ENCODE measurements at places on chromosomes 13 and 19. TPM values are rescaled to one million over a fixed set of nuclear protein-coding genes. Genes with fewer than 3 reads are reported as not detected.

DNA sequence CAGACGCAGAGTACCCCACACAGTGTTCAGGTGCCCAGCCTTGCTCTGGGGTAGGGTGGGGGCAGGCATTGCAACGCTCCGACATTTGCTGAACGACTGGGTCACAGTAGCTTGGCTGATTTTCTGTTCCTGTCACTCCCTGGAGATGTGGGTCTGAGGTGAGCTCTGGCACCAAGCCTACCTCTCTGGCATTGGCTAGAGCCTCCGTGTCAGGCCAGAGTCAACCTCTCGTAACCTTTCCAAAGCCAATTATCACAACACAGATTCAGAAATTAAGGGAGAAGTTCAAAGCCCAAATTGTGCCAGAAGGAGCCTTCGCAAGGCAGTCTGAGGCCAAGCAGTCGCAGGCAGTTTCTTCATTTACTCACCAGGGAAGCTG is 117.2 kb downstream of the IRS2 start:
- H3K27ac ChIP-seq: no peak overlapping the region
- no peak overlapping the region for H3K4me3 ChIP-seq
- no peak for DNase-seq
- no peaks in the 10 kb centered on the region for H3K27me3 ChIP-seq
- no peaks in the 10 kb centered on the region for H3K4me1 ChIP-seq
- no peaks in the 10 kb centered on the region for H3K36me3 ChIP-seq

GRCh38 chr19:18847549-18848463 is 16.0 kb downstream of the UPF1 start:
- peaks cover 61% of the 10 kb centered on the region for H3K4me1 ChIP-seq
- H3K27me3 ChIP-seq: no peaks in the 10 kb centered on the region
- DNase-seq: no peak
- H3K36me3 ChIP-seq: peaks cover 43% of the 10 kb centered on the region
- no peak overlapping the region for H3K4me3 ChIP-seq
- H3K27ac ChIP-seq: no peak overlapping the region

DNA sequence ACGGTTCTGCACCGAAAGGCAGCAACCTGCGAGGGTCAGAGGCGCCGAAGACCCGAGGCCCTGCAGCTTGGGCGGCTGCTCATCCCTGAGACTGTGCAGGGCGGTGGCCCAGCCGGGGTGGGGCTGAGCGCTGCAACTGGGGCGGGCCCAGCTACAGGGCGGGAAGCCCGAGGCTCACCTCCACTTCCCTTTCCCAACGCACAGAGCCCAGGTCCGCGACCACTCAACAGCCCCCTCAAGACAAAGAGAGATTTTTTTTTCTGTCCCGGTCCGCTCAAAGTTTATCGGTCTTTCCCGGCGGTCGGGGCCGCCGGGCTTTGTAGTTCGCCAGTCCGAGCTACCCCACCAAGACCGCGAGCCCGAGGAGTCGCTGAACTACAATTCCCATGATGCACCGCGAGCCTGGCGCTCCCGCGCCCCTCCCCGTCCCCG is 573 bp downstream of the KATNAL1 start:
- peak overlapping the region; percentile 83 for H3K4me3 ChIP-seq
- no peaks in the 10 kb centered on the region for H3K36me3 ChIP-seq
- H3K27ac ChIP-seq: peak overlapping the region; percentile 79
- H3K27me3 ChIP-seq: no peaks in the 10 kb centered on the region
- DNase-seq: peak; percentile 82

DNA sequence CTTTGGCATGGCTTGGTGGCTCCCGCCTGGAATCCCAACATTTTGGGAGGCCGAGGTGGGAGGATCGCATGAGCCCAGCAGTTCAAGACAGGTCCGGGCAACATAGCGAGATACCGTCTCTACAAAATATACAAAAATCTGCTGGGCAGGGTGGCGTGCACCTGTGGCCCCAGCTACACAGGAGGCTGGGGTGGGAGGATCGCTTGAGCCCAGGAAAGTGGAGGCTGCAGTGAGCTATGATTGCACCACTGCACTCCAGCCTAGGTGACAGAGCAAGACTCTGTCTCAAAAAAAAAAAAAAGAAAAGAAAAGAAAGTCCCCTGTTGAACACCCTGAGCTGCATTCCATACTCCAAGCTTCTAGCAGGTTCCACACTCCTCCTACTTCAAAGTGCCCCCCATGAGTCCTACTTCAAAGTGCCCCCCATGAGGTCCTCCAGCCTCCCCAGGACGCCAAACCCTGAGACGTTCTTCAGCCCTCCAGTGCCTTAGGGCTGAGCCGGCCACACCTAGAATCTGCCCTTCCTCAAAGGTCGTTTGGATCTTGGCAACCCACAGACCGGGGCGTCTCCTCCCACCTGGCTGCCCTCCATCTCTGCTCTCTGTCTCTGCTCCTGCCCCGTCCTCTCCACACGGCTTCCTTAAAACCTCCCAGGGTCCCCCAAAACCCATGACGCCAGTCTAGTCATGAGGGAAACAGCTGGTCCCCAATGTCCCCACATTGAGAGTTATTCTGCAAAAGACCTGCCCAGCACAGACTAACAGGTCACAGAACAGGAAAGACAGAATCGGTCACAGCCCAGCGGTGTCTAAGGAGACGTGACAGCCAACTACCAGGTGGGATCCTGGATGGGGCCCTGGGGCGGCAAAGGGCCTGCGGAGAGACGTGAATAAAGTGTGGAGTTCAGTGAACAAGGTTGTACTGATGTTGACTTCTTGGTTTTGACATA is 4.8 kb downstream of the TJP3 start:
- no peaks in the 10 kb centered on the region for H3K36me3 ChIP-seq
- no peak overlapping the region for H3K4me3 ChIP-seq
- H3K4me1 ChIP-seq: no peaks in the 10 kb centered on the region

DNA sequence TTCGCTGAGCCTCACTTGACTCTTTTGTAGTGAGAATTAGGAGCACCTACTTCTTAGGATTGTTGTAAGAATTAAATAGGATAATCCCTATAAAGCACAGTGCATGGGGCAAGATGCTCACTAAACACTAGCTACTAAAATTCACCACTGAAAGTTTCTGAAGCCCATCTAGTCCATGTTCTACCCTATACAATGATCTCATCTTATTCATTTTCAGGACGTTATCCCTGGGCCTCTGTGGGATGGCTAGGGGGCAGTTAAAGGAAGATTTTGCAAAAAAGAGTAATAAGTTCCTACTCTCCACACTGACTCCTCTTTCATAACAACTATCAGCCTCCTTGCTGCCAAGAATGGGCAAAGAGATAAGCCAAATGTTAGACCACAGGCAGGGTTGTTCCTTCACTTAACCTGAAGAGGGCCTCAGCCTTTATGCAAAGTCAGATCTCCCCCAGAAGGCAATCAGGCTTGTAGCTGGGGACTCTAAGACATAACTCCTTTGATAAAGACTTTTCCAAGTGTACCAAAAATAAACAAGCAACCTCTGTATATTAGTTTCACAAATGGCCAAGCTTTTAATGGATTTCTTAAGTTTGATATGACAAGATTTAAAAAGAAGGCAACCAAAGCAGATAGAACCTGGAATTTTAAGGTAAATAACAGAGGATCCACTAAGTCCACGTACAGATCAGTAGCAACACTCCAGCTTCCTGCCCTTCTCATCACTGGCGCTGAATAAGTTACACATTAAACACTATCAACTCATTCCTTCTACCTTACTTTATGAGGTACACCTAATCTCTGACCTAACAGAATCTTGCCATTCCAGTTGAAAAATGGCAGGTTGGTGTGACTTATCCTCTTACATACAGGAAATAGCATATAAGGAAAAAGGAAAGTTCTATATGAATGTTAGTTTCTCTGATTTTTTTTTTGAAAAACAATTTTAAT is 44.4 kb downstream of the ELF1 start:
- peaks cover 8% of the 10 kb centered on the region for H3K36me3 ChIP-seq
- no peak overlapping the region for H3K4me3 ChIP-seq
- H3K4me1 ChIP-seq: peaks cover 30% of the 10 kb centered on the region
- H3K27ac ChIP-seq: peak overlapping the region; percentile 15
- DNase-seq: no peak
- H3K27me3 ChIP-seq: no peaks in the 10 kb centered on the region

DNA sequence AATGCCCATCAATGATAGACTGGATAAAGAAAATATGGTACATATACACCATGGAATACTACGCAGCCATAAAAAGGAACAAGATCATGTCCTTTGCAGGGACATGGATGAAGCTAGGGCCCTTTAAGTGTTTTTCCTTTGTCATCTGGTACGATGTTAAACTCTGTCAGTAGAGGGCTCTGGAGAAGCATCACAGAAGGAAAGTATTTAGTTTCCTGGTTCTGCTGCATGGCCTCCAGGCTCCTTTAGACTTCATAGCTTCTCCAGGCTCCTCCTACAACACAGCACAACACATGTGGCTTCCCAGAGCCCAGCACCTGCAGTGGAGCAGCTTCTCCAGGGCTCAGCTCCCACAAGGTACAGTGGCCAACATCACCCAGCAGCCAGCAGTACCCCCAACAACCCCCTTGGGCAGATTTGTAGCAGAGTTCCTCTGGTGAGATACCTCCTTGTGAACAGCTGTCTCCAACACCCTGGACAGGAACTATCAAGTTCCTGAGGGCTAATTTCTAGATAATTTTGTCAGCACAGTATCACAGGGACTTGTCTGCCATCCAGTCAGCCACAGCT is 63.4 kb downstream of the KCTD12 start:
- DNase-seq: peak; percentile 40
- H3K27me3 ChIP-seq: no peaks in the 10 kb centered on the region
- H3K36me3 ChIP-seq: no peaks in the 10 kb centered on the region
- no peak overlapping the region for H3K27ac ChIP-seq
- H3K4me1 ChIP-seq: no peaks in the 10 kb centered on the region

GRCh38 chr19:16041299-16041990 is 34.9 kb upstream of the TPM4 start:
- H3K4me1 ChIP-seq: peaks cover 7% of the 10 kb centered on the region
- DNase-seq: peak; percentile 77
- H3K27me3 ChIP-seq: no peaks in the 10 kb centered on the region

DNA sequence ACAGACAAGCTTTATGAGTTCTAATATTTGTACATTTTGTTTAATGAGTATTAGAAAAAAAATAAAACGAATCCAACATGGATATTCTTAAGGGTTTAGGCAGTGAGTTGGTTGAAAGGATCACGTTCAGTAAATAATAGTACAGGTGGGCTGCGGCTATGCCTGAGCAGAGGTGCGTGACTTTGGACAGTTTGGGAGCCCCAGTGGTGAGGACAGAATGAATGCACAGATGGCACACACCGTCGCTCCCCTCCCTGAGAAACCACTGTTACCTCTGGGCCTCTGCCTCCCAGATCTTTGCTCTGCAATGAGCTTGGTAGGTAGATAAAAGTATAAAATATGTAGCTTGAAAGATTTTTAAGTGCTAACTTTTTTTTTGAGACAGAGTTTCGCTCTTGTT is 153.3 kb downstream of the SIPA1L3 start:
- no peak overlapping the region for H3K27ac ChIP-seq
- H3K4me1 ChIP-seq: peaks cover 4% of the 10 kb centered on the region
- H3K27me3 ChIP-seq: no peaks in the 10 kb centered on the region
- DNase-seq: no peak
- no peak overlapping the region for H3K4me3 ChIP-seq
- H3K36me3 ChIP-seq: no peaks in the 10 kb centered on the region

ZNF563 gene
- total RNA-seq: 0.78 TPM

KLK15 gene
- not detected for total RNA-seq

ZNF497 gene
- 0.60 TPM for total RNA-seq

DDX39A gene
- 397 TPM for total RNA-seq

Data from natural killer cell (primary cell).